ENCODE measurements at places on chromosomes 2 and 18.
A peak's percentile ranks its signal among the peaks of the same experiment; 100 is the strongest.

GRCh38 chr18:396556-396955 lies 103.9 kb downstream of the COLEC12 start:
- no peak for DNase-seq

- no peak for DNase-seq
Measured at GRCh38 chr2:176079831-176080539, 3.8 kb downstream of the EVX2 start.

GRCh38 chr2:16194096-16194390 lies 253.7 kb downstream of the MYCN start:
- DNase-seq: no peak

DNA sequence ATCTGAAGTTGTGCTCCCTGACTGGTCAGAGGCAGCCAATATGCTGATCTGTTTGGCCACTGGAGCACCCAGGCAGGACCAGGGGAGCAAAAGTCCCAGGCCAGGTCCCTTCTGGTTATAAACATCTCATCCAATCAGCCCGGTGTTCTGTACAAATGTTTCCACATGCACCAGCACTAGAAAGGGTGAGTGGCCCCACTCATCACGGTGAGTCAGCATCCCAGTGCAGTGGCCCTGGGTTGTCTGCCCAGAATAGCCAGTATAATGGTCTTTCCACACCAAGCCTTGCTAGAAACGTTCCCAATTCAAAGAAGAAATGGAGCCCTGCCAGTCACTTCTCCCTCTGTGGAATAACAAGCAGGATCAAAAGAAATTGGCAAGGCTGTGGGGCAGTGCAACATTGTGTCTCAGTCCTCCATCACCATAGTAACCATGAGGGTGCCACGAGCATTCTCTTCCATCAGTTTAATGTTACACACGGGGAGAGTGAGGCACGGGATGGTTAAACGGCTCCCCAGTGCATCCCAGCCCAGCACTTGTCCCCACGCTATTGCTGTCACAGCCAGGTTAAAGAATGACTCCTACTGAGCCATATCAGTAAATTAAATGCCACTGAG lies 174.9 kb downstream of the SEPTIN10 start:
- peak; percentile 8 for DNase-seq

GRCh38 chr2:99852376-99852934 lies 289.9 kb downstream of the AFF3 start:
- no peak for DNase-seq

- DNase-seq: no peak
Measured at GRCh38 chr2:195117011-195117410, 540.0 kb upstream of the SLC39A10 start.

DNA sequence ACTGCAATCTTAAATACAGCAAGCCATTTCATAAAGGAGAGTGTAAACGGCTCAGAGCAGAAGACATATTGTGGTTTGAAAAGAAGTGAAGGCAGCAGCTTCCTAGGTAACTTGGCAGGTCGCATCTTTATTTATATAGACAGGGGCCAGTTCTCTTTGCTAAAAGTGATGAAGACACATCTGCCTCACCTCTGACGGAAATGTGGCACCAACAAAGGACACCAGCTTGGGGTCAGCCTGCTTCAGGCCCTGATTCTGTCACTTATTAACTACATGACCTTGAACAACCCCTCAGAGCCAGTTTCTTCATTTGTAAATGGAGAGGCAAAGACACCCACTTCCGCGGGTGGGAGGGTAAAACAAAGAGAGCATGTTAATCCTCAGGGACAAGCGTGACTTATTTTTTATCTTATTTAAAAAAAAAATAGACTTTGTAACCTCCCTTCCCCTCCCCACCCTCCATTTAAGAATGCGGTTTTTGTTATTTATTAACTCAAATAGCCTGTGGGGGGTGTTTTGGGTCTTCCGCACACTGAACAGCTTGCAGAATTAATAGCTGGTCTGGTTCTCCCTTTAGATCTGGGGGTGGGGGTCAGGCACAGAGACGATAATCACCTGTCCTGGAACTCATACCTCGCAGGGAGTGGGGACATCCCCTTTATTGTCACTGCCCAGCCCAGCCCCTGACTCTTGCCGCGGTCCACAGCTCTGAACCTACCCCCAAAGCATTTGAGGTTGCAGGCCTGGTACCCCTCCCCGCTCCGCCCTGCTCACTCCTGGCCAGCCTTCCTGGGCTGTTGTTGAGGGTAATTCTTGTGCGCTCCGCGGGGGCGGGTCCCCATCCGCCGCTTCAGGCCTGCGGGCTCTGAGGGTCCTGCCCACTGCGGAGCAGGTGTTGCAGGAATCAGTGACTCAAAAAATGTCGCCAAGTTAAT lies 64.2 kb upstream of the TMEM17 start:
- no peak for DNase-seq

GRCh38 chr2:230053753-230054478 lies 14.8 kb downstream of the SLC16A14 start:
- no peak for DNase-seq

DNA sequence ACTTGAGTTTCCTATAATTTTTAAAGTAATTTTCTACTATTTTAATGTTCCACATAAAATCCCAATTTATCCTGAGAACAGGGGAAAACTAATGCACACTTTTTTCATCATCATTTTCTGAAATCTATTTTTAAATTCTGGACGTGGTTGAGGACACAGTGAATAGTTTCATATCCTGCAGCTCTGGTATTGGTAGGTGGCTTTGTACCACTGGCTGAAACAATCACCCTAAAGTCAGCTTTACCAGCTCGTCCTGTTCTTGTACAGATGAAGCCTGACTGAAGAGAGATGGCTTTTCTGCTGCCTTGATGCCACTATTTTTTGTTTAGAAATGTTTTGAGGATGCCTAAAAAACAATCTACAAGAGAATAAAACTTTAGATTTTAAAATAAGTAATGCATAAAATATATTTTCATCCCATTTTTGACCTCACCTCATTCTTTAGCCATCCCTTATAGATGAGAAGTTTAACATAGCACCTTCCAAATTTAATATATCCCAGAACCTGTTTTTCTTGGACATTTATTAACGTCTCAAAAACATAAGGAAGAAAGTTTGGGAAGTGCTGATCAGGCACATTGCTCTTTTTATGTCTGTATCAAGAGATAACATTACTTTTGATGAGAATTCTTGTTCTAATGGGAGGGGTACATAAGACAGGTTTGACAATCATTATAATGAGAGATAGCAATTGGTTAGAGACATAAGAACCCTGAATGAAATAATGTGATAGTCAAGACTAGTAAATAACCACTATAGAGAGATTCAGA lies 80.9 kb downstream of the GALNT1 start:
- no peak for DNase-seq

DNA sequence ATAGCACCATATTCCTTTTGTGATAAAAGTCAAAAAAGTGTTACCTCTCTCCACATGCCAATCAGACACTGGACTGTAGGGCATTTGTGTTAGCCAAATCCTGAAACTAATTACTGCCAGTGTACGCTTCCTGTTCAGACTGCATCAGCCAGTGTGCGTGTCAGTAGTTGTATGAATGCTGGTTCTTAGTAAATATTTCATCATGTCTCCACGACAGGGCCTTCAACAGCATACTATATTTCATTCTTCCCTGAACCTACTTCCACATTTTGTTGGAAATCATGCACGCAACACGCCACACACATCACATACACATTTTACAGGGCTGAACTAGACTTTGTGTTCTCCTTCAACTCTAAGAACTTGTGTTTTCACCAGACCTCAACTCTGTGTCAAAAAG lies 77.5 kb downstream of the EPB41L3 start:
- DNase-seq: peak; percentile 10

- no peak for DNase-seq
Measured at GRCh38 chr18:56516789-56517188, 121.6 kb downstream of the TXNL1 start.

DNA sequence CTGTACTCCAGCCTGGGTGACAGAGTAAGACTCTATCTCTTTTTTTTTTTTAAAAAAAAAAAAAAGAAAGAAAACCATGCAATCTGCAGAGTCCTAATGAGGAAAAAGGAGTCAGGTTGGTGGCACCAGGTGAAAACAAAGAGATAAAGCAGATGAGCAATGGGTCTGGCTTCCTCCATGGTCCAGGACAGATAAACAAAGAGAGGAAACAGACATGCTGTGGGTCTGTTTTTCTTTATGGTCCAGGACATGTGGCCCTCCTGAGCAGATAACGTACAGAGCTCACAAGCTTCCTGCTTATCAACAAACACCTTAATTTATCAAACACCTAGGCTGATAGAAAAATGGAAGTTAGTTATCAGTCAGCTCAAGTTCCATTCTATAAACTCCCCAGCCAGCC lies 24.4 kb upstream of the TUBB6 start:
- DNase-seq: no peak

DNA sequence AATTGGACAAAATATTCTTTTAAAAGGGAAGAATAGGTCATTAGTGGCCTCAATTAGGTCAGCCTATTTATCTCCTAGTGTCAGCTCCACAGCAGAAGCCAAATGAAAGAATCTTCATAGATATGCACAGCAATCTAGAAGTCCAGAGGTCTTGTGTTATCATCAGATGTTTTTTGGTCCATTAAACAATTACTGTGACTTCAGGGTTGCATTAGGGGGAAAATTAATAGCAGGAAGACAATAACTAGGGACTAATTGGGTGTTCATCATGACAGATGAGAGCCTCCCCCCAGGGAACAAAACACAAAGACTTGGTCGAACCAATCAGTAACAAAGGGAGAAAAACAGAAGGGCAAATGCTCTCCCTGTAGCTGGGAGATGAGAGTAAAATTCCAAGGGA lies 264.7 kb downstream of the PTH2R start:
- DNase-seq: no peak

GRCh38 chr2:239499726-239500573 lies 99.1 kb upstream of the HDAC4 start:
- no peak for DNase-seq

GRCh38 chr18:49666045-49666775 lies 104.4 kb downstream of the LIPG start:
- no peak for DNase-seq

DNA sequence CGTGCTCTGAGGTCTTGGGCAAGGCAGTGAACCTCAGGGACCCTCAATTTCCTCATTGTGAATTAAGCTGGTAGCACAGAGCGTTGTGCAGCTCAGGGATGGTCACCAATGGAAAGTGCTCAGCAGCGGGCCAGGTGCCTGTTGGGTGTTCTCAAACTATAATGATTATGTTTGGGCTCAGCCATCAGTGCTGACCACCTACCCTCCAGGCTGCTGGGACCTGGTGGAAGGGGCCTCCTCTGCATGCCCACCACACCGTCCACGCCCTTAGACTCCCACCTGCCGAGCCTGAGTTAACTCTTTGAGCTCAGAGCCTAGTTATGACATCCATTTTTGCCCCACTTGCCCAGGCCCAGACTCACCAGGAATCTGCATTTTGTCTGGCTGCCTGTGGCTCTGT lies 35.0 kb downstream of the GLI2 start:
- DNase-seq: no peak

GRCh38 chr2:39837856-39838453 lies 58.9 kb upstream of the THUMPD2 start:
- peak; percentile 3 for DNase-seq

DNA sequence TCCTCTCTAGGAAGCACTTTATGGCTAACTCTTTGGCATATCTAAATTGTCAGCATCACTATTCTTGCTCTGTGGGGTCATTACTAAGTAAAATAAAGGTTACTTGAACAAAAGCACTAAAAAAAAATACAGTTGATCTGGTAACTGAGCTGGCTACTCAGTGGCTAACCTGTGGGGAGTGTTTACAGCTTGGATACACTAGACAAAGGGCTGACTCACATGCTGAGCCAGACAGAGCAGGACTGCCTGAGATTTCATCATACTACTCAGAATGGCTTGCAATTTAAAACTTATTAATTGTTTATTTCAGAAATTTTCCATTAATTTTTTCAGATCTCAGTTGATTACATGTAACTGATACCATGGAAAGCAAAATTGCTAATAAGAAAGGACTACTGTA lies 1690.4 kb upstream of the SLC39A10 start:
- no peak for DNase-seq

DNA sequence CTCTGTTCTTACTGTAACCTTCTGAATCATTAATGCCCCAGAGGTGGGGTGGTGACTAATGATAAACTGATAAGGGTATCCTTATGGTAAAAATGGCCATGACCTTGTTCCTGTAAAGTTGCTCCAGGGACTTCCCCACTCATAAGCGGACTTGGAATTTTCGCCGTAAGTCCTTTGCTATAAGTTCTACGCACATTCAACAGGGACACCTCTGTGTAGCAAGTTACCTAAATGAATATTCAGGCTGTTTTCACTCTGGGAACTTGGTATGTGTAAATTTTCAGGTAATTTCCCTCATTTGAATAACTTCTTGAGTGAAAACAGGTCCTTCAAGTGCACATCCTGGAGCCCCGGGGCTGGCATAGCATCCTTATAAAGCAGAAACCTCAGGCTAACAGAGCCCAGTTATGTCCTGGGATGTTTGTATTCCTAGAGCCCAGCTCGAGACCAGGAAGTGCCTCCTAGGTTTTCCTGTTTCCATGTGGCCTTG lies 9.4 kb upstream of the AGFG1 start:
- no peak for DNase-seq

- DNase-seq: no peak
Measured at GRCh38 chr2:209986415-209986814, 16.0 kb upstream of the RPE start.

- DNase-seq: no peak
Measured at GRCh38 chr2:160257743-160258491, 57.8 kb upstream of the ITGB6 start.

- DNase-seq: no peak
Measured at GRCh38 chr2:176405477-176405876, 136.2 kb downstream of the MTX2 start.

DNA sequence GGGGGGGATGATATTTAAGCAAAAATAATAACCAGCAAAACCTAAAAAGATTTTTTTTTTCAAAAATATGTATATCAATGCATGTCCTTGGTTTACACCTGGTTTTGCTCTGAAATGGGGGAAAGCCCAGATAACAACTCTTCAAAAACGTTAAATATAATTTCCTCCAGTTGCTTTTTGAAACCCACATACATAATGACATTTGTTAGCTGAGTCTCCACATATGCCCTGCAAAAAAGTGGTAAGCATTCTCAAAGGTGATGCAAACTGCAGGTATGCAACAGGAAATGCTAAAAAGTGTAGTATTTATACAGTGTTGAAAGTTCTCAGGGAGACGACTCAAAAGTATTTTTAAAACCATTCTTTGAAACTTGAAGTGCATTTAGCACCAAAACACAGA lies 258.6 kb downstream of the ZEB2 start:
- DNase-seq: no peak

GRCh38 chr2:99104006-99104405 lies 37.5 kb upstream of the C2orf15 start:
- DNase-seq: no peak

DNA sequence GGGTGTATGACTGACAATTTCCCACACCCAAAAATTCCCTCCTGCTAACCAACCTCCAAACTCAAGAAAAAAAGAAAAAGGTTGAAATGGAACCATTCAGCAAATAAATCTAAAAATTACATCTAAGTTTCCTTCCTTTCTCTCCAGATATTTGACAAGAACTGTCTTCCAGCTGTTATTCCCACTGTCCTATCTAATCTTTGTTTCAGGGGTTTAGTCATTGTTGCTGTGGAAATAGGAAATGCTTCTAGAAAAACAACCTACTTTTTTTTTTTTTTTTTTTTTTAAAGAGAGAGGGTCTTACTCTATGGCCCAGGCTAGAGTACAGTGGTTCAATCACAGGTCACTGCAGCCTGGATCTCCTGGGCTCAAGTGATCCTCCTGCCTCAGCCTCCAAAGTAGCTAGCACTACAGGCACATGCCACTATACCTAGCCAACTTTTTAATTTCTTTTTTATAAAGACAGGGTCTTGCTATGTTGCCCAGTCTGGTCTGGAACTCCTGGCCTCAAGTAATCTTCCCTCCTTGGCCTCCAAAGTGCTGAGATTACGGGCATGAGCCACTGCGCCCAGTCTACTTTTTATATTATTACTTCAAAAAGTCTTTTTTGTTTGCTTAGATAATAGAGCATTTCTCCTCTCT lies 88.1 kb downstream of the ITSN2 start:
- no peak for DNase-seq

All from CD4-positive, alpha-beta T cell treated with Interleukin-4 for 1 hour (primary cell).